CD4-positive, alpha-beta T cell treated with Interleukin-4 for 4 hours (primary cell): ENCODE measurements at places on chromosomes 16 and 17.

- no peak for DNase-seq
Observed at GRCh38 chr17:75006653-75007052, 5.8 kb upstream of the MRPL58 start.

DNA sequence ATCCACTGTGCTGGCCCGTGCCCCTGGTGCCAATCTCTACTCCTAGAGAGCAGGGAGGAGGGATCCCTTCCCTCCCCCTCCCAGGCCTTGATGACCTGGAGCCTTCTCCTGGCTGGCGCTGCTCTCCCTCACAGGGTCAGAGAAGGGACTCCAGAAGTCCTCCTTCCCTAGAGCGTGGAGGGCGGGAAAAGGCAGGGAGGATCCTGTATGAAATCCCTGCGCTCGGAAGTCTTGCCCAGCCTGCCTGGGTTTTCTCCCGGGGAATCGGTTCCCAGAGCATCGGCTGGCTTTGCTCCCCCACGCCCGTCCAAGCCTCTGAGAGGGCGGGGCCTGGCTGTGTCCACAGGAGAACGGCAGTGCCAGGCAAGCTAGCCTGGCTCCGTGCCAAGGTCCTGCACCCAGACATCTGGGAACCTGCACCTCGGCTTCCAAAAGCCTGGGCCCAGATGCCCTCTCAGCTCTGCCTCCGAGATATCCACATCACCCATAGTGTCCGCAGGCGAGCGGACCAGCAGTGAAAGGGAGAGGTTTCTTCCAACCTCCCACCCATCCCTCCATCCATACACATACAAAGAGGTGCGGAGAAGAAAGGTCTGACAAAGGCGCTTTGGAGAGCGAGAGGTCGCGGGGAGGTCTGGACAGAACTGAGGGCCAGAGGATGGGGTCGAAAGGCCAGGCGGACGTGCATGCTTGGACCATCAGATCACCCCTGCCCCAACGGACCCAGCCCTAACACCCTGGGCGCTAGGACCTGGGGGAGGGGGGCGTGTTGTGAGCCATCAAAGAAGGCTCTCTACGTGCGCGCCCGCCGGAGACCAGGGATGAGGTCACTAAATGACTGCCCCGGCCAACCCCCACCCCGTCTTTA, 1.1 kb downstream of the MPP2 start:
- peak; percentile 12 for DNase-seq

GRCh38 chr16:81752225-81752875, 26.7 kb upstream of the PLCG2 start:
- DNase-seq, result peak; percentile 26

DNA sequence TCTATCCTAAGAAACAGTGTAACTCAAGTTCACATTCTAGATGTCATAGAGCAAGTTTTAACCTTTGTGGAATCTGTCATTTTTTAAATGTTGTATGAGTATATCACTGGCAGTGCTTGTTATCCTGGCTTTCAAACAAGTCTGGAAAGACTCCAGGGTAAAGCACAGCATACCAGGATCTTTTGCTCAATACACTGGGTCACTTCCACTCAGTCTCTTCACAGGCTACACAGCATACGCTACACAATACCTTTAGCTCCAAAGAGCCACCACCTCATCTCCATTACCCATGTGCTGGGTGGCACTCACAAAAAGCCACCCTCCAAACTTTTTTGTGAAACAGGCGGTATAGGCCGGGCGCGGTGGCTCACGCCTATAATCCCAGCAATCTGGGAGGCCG, 69.5 kb downstream of the PARN start:
- no peak for DNase-seq

DNA sequence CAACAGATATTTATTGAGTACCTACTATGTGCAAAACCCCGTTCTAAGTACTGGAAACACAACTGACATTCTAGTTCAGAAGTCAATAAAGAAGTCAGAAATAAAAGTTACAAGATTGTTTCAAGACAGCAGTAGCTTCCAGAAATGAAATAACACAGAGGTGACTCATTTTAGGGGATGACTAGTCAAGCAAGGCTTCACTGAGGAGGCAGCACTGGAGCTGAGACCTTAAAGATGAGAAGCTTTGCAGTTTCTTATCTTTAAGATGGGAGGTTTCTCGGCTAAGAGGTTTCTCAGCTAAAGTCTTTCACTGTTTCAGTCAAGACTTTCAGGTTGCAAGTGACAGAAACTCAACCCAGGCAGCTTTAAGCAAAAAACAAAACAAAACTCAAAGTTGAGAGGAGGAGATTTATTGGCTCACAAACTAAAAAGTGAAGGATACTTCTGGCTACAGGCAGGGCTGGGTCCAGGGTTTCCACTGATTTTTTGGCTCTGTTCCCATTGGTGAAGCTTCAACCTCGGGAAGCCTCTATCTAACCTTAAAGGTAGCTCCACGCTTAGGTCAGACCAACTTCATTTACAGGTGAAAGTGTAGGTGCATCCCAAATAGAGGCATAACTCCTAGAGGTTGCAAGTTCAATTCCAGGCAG, 7.4 kb upstream of the MMP2 start:
- no peak for DNase-seq

DNA sequence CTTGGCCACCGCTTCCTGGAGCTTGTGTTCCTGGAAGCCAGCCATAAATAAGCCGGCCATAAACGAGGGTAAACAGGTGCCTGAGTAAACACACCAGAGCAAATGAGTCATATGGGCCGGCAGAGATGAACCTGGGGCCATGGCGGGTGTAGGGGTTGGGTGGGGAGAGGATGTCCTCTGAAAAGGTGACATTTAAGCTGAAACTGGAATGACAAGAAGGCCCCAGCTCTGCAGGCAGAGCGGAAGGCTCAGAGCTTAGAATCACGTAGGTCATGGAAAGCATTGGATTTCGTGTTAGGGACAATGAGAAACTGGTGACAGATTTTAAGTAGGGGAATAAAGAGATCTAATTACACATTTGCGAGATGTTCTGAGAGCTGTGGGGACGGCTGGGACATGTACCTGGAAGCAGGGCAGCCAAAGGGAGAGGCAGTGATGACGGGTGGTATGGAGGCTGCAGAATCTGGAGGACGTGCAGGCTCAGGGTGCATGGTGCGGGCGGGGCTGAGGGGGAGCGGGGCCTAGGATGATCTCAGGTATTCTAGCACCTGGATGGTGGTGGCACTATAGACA, 8.1 kb upstream of the DNASE1 start:
- no peak for DNase-seq

DNA sequence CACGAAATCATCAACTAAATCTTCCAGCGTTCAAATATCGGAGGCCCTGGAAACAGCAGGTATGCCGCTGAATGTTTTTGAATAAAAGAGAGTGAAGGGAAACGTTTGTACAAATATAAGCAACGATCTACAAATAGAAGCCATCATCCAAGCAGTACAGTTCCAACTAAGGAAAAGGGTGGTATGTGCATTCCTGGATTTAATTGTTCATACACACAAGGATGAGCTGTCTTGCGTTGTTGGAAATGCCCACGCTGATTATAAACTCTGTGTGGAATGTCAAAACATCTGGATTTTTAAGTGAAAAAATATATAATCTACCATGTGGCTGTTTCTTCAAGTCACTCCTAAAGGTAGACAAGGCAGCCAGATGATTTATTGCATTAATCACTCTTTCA, 191.8 kb upstream of the HSBP1 start:
- no peak for DNase-seq

GRCh38 chr17:32239456-32239855, 26.2 kb upstream of the RHBDL3 start:
- no peak for DNase-seq

DNA sequence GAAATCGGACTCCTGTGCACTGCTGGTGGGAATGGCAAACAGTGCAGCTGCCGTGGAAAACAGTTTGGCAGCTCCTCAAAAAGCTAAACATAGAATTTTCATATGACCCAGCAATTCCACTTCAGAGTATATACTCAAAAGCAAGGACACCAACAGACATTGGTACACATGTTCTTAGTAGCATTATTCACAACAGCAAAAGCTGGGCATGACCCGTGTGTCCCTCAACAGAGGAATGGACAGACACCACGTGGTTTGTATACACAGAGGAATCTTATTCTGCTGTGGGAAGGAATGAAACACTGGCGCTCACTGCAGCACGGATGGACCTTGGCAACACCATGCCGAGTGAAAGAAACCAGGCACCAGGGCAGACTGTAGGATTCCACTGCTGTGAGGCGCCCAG, 16.0 kb downstream of the NPTX1 start:
- DNase-seq, result no peak

DNA sequence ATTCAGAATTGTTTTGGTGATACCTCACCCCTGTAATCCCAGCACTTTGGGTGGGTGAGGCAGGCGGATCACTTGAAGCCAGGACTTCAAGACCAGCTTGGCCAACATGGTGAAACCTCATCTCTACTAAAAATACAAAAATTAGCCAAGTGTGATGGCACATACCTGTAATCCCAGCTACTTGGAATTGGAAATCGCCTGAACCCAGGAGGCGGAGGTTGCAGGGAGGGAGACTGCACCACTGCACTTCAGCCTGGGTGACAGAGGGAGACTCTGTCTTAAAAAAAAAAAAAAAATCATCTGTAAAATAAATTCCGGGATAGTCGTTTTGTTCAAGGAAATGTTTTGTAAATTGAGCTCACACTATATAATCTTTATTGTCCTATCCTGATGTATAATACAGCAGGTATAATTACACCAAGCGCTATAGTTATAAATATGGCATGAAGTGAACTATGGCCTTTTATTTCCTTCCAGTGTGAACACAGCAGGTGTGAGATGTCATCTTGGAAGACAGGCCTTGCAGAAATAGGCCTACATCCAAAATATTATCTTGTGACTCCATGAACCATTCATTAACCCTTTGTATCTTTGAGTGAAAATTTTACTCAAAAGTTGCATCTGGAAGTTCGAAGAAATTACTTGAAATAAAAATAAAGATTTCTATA, 25.4 kb downstream of the PLA2G10 start:
- no peak for DNase-seq

DNA sequence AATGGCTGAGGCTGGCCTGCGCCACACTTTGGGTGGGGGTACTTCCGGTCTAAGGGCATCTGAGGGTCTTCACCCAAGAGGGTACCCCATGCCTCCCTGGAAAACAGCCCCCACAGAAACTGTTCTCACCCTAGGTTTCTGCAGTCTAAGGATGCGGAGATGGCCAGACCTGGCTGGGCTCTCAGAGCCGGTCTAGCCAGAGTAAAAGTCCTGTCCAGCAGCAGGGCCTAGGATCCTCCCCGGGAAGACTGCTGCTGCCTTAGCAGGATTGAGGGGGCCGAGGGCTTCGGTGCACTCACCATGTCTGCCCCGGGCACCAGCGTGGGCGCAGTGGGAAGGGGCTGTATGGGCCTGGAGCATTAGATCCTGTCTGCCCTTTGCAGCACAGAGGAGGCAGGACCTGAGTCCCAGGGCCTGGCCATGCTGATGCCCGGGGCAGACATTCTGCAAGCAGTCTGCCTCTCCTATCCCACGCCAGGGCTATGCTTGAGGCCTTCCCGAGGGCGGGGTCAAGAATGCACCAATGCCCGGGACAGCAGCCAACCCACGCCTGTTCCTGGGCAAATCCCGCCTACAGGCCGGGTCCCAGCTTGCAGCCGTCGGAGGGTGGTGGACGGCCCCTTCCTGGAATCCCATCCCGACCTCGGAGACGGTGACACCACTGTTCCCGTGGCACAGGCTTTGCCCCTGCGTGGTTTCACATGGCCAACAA, 54.7 kb downstream of the CBFA2T3 start:
- no peak for DNase-seq

DNA sequence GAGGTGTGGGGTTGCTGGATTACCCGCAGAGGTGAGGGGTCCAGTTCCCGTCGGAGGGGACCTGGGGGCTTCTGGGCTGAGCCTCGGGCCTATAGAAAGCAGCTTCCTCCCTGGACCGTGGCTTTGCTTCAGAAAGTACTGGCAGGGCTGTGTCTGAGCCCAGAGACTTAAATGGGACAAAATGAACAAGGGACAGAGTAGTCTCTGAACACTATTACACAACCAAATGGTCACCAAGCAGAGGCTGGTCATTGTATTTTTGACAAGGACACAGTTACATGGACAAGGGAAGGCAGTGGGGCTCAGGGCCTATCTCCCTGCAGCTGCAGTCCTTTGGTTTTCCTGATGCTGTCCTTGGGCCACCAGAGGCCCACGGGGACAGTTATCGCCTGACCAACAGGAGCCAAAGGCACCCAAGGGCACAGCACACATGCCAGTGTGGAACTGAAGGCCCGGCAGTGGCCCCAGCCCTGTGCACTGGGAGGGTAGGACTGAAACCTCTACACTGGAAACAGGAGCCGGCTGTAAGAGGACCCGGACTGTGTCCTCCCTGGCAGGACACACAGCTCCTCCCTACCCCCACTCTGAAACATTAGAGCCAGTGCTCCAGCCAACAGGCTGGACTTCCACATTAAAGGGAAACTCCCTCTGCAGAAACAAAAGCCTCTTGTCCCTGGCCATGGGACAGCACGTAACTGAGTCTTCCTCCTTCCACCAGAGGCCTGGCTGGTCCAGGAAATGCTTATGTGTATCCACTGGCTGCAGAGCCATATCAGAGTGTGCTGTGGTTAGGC, 26.0 kb upstream of the ERN1 start:
- no peak for DNase-seq

- peak; percentile 80 for DNase-seq
Observed at GRCh38 chr17:35804658-35805192, 4.6 kb upstream of the TAF15 start.

- no peak for DNase-seq
Observed at GRCh38 chr17:9436630-9437029, 139.0 kb downstream of the STX8 start.

GRCh38 chr17:57125406-57125805, 40.4 kb downstream of the AKAP1 start:
- DNase-seq, result no peak

GRCh38 chr16:45454-45853, 8.0 kb downstream of the POLR3K start:
- no peak for DNase-seq

GRCh38 chr17:2955931-2956582, 107.3 kb downstream of the OR1D5 start:
- DNase-seq, result no peak

DNA sequence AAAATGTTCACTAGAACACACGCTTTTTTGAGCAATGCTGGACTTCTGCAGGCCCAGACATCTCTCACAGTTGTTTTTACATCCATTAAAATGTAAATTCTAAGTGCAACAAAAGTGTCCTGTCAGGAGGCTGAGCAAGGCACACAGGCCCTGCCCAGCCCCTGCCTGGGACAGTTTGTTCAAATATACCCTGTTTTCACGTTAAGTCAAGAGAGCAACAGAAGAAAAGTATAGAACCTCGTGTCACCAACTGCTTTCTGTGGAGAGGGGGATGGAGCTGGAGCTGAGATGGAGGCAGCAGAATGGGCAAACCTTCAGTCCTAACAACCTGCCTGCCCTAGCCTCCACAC, 4.3 kb upstream of the HOXB2 start:
- no peak for DNase-seq

GRCh38 chr16:23950898-23951297, 115.1 kb downstream of the PRKCB start:
- no peak for DNase-seq

GRCh38 chr16:53864819-53865493, 161.0 kb downstream of the FTO start:
- no peak for DNase-seq

- no peak for DNase-seq
Observed at GRCh38 chr17:48860034-48860433, 29.2 kb downstream of the CALCOCO2 start.
